A549 treated with dexamethasone at 1 μM for 4 hours (cell line): ENCODE measurements at places on chromosomes 5 and 9. TPM values are rescaled to one million over a fixed set of nuclear protein-coding genes. Genes with fewer than 3 reads are reported as not detected.

The FGF1 gene
- total RNA-seq: 0.13 to 0.73 TPM (median 0.42 TPM) in 5 replicates

The IGIP gene
- total RNA-seq: 0.60 to 1.1 TPM (median 0.85 TPM) in 5 replicates

The ARL14EPL gene
- total RNA-seq: 0.06 to 0.22 TPM (median 0.15 TPM) in 5 replicates

The ZNF454 gene
- total RNA-seq: not detected in 5 replicates

The PCDHAC1 gene
- total RNA-seq: 1.5 to 2.7 TPM (median 2.2 TPM) in 5 replicates

The GDF9 gene
- total RNA-seq: 0.08 to 0.25 TPM (median 0.19 TPM) in 5 replicates

The AGXT2 gene
- not detected in 5 replicates for total RNA-seq

The PDZD2 gene
- total RNA-seq: 0.36 to 0.65 TPM (median 0.60 TPM) in 5 replicates

The SLC4A9 gene
- 0.04 TPM in 1 of 5 replicates, not detected in the others for total RNA-seq

The MUSK gene
- total RNA-seq: not detected in 5 replicates

The SARDH gene
- total RNA-seq: 0.04 to 0.19 TPM (median 0.12 TPM) in 5 replicates

The CTSV gene
- total RNA-seq: 11.4 to 16.3 TPM (median 13.3 TPM) in 5 replicates

The KDM3B gene
- total RNA-seq: 38.3 to 45.6 TPM (median 43.9 TPM) in 5 replicates

The SUSD3 gene
- 0.53 to 1.6 TPM (median 1.1 TPM) in 5 replicates for total RNA-seq

The TPRN gene
- total RNA-seq: 6.4 to 11.2 TPM (median 10.5 TPM) in 5 replicates

The SLC6A18 gene
- not detected in 5 replicates for total RNA-seq

The CCL27 gene
- total RNA-seq: 0.13 TPM in 2 of 5 replicates, not detected in the others

The BTNL9 gene
- 0.67 to 1.2 TPM (median 1.0 TPM) in 5 replicates for total RNA-seq

The EQTN gene
- total RNA-seq: 0.20 to 0.21 TPM in 2 of 5 replicates, not detected in the others

The SPINK1 gene
- 0.54 to 1.4 TPM (median 0.82 TPM) in 5 replicates for total RNA-seq
